ENCODE measurements at places on chromosomes 1 and 21. TPM values are rescaled to one million over a fixed set of nuclear protein-coding genes. Genes with fewer than 3 reads are reported as not detected.

Gene G0S2
- total RNA-seq: not detected

DNA sequence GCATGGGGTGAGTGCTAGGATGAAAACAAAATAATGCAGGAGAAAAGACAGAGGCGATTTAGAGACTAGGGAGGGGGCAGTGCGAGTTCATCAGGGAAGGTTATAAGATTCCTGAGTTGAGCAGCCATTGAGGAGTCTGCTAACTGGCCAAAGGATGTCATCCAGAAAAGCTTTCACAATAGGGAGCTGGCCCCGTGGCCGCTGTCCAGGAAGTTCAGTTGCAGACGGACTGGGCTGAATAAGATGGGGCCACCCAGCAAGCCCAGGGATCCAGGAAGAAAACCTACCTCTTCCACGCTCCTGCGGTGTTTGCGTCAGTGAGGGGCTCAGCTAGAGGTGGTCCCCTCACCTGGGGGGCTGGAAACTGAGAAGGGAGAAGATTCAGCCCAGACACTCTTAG lies 4.0 kb upstream of the PKP1 start:
- peak; percentile 86 for DNase-seq

Gene IFFO2
- total RNA-seq: 10.8 TPM

GRCh38 chr21:15094706-15095105 lies 29.9 kb upstream of the NRIP1 start:
- DNase-seq: no peak

GRCh38 chr1:190679044-190679443 lies 201.4 kb upstream of the BRINP3 start:
- peak; percentile 80 for DNase-seq

DNA sequence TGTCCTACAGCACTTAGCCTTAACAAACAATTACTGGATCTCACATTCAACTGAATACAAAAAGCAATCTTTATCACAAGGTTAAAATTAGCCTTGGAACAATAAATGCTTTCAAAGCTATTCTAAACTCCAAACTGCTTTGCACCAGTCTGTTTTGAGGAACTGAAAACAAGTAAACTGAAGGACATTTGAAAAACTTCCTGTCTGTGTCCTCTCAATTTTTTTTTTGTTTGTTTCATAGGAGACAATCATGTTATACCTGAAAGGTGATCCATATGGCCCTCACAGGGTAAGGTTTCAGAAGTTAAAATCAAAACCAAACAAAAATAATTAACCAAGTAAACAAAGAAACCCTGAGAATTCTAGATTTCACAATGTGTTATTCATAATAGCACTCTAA lies 459.1 kb downstream of the DPYD start:
- DNase-seq: no peak

- DNase-seq: no peak
Measured at GRCh38 chr1:3030663-3031381, 9.6 kb downstream of the ACTRT2 start.

DNA sequence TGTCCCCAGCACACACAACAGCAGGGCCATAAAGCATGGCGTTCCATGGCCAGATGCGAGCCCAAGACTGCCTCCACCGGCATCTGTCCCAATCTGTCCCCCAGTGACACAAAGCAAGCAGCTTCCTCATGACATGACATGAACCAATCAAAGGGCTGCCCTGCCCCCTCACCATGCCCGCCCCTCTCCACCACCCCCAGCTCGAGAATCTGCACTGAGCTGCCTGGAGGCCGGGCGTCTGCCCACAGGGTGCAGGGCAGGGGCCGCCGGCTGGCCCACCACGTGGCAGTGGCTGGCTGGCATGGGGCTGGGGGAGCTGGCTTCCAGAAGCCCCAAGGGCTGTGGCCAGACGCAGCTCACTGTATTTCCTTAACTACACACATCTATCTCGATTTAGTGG lies 27.8 kb downstream of the WNT9A start:
- no peak for DNase-seq

- DNase-seq: no peak
Measured at GRCh38 chr1:68963353-68963752, 466.5 kb upstream of the DEPDC1 start.

Gene NBPF10
- 7.6 TPM for total RNA-seq

DNA sequence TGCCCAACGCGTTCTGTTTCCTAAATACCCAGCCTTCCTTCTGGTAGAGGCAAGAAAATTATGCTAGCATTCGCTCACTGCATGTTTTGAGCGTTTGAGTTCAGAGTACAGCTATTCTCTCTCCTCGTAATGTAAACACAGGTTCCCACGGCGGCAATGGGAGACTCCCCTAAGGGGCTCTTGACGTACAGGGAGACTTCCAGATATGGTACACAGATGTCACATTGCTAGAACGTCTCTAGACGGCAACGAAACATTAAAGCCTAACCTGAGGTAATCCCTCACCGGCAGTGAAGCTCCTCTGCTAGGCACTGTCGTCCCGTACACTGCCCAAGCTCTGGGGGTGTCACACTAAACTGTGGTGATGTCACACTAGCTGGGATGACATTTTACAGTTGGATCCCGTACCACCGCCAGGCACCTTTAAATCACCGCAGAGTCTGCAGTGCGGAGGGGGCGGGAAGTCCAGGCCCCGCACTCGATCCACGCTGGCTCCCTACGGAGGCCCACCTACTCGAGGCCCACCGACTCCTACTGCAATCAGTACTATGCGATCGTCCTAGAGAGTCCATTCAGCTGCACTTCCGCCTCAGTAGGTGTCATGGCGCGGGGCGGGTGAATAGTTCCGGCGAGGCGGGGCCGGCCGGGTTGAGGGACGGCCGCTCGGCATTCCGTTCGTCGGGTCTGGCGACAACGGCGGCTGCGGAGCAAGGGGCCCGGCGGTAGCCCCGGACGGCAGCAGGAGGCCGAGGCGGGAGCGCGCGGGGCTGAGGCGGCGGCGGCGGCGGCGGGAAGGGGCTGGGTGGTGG lies at the start of gene HIPK1:
Gene HIPK1, plus strand, starts transcription at position 384 of the 809 bp plus-strand sequence.
- DNase-seq: peak; percentile 89

- DNase-seq: no peak
Measured at GRCh38 chr1:81967951-81968350, 167.2 kb downstream of the ADGRL2 start.

DNA sequence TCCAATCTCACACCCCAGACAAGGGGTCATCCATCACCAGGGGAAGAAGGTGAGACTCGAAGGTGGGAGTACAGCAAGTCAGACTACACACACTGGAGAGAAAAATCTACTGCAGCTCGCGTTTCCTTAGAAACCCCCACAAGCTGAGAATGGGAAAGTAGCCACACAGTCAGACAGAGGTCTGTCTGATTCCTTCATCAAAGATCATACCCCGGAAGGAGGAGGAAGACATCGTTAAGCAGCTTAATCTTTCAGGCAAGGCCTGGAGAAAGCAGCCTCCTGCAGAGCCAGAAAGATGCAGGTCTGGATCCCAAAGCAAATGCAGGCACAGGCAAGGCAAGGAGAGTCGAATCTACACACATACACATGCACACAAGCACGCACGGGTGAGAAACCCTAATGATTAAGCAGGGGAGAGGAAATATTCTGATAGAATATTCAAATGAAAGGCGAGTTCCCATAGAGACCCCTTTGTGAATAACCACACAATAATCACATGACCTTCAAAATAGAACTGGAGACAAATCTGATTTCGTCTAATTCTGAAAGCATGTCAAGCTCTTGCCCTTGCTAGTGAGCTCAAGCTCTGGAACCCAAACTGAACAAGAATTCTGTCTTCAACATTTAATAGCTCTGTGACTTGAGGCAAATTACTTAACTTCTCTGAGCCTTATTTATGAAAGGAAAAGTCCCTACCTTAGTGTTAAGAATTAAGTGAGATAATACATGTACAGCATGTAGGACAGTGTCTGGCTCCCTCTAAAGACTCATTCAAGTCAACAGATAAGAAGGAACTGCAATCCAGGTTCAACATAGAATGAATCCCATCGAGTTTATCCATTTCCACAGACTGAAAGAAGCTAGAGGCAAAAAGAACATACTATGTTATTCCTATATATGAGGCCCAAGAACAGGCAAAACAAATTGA lies 387.8 kb downstream of the OMA1 start:
- no peak for DNase-seq

Gene VCAM1
- total RNA-seq: not detected

GRCh38 chr1:225350872-225351271 lies 77.0 kb downstream of the LBR start:
- no peak for DNase-seq

DNA sequence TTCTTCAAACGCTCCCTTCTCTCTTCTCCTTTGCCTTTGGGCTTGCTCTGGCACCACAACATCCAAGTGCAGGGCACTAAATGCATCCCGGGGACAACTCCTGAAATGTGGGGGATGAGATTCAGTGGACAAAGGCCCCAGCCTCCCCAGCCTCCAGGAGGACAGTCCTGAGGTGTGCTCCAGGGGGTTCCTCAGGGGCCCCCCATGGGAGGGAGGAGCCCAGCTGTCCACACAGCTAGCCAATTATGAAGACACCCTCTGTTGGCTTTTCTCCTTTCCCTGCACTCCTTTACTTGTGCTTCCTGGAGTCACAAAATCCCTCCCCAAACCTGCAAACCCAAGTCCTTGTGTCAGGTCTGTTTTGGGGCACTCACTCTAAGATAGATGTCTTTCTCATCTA lies 735.4 kb downstream of the PTPRU start:
- no peak for DNase-seq

- DNase-seq: peak; percentile 20
Measured at GRCh38 chr1:49424782-49425181, 599.0 kb downstream of the AGBL4 start.

DNA sequence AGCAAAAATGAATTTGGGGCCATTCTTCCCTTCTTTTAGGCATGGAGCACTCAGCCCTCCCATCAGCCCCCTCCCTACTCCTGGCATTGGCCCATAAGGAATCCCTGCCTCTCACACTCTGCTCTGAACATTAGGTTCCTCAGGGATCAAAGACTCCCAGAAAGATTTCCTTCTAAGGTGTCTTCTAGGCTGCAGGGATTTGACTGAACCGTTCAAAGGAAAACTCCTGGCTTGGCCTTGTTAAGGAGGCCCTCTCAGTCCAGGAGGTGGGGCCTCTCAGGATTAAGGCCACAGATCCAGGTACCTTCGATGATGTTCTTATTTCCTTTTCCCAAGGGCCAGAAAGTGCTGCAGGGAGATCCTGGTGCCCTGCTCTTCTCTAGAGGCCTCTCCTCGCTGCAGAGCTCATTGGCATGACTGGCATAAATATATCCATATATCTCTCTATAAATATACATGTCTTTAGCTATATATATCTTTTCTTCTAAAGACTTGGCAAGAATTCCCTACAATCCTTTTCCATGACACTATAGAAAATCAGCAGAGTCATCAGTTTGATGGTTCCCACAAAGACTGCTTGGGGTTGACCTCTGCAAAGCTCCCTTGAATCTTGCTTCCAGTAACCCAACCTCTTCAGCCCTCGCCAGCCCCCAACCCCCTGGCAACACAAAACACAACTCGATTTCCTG lies 59.1 kb downstream of the PLXNA2 start:
- peak; percentile 58 for DNase-seq

Gene GNG4
- 3.0 TPM for total RNA-seq

DNA sequence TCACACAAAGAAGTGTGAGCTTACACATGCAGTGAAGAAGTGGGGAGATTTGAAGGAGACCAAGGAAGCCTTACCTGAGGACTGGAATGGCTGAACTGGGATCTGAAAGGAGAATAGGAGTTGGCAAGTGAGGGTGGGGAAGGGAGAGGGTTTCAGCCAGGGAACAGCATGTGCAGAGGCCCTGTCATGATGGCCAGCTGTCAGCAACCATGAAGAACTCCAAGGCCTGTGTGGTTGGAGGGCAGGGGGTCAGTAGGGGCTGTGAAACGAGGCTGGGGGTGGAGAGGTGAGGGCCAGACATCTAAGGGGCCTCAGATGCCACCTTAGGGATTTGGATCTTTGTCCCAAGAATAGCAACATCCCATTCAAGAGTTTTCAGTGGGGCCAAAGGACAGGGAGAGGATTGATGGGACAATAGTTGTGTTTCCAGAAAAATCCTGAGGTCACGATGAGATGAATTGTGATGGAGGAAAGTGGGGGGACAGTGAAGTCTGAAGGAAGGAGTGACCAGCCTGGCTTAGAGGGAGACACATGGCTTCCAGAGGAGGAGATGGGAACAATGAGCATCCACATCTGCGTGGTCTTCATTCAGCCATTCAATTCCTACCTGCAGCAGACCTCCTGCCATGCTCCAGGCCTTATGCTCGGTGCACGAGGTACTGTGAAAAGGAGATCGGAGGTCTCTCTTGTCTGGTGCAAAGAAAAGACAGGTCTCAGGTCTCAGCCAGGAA lies 187.6 kb downstream of the MATN1 start:
- no peak for DNase-seq

- DNase-seq: no peak
Measured at GRCh38 chr1:16618719-16619118, 5.4 kb upstream of the NBPF1 start.

GRCh38 chr1:32028746-32029145 lies 15.1 kb downstream of the KHDRBS1 start:
- DNase-seq: no peak

DNA sequence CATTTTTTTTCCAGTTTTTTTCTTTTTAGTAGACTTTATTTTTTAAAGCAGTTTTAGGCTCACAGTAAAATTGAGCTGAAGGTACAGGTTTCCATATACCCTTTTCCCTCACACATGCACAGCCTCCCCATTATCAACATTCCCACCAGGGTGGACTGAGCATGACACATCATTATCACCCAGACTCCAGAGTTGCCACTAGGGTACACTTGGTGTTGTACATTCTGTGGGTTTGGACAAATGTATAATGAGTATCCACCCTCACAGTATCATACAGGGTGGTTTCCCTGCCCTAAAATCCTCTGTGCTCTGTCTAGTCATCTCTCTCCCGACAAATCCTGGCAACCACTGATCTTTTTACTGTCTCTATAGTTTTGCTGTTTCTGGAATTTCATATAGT lies 3.0 kb upstream of the AIM2 start:
- no peak for DNase-seq

DNA sequence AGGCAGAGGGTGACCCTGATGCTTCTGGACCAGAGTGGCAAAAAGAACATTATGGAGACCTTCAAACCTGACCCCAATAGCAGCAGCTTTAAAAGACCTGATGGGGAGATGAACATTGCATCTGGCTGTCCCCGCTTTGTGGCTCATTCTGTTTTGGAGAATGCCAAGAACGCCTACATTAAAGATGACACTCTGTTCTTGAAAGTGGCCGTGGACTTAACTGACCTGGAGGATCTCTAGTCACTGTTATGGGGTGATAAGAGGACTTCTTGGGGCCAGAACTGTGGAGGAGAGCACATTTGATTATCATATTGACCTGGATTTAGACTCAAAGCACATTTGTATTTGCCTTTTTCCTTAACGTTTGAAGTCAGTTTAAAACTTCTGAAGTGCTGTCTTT lies 45.8 kb downstream of the TRAF5 start:
- no peak for DNase-seq
